ENCODE measurements at places on chromosomes 3 and 15. TPM values are rescaled to one million over a fixed set of nuclear protein-coding genes. Genes with fewer than 3 reads are reported as not detected.

PLAAT1 gene
- 4.5 TPM for total RNA-seq

WDR93 gene
- not detected for total RNA-seq

PARP16 gene
- total RNA-seq: 5.2 TPM

DNA sequence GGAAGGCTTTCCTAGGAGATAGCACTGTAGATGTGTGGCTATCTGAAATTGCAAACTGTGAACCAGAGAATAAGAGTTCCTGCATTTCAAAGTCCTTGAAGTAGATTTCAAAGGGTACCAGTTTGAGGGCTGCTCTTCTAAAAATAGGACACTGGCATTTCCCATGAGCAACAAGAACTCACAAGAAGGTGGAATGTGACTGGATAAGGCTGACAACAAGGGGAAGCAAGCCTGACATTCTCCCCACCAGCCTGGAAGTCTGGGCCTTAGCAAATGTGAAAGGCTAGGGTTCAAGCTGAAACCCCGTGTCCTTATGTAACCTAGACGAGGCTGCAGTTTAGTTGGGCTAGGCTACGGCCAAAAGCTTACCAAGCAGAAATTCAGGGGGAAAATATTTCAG, 18.7 kb upstream of the TJP1 start:
- H3K27ac ChIP-seq: peak overlapping the region; percentile 62
- DNase-seq: no peak
- no peak overlapping the region for H3K4me3 ChIP-seq

DNA sequence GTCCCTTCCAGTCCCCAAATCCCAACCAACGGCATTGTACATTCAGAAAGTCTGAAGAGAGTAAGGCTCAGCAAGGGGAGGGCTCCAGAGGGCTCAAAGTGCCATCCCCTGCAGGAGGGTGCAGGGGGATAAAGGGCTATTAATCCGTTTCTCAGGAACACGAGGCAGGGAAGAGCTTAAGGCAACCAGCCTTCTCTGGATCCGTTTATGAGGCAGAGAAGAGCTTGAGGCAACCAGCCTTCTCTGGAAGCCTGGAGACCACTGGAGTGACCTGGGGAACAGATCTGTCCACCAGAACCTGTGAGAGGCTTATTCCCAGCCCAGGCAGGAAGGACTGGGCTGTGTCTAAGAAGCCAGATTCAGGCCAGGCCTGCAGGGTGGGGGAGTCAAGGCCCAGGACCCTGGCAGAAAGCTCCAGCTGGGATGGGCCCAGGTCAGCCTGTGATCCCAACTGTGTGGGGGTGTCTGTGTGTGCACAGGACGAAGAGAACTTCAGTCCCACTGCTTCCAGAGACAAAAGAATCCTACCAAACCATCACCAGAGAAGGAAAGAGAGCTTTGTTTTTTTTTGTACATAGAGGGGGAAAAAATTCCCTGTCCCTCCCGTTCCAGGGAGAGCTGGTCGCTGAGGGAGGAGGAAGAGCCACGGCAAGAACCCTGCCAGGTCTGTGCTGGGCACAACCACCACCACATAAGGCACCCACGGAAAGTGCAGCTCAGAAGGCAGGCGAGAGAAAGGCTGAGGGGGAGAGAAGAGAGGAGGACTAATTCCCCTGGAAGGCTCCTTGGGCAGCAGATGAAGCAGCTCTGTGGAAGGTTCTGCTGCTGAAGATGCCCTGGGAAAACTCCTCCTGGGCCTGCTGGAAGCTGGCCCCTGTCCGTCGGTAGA, 1.6 kb upstream of the ULK3 start:
- H3K36me3 ChIP-seq: no peaks in the 10 kb centered on the region
- no peak overlapping the region for H3K27ac ChIP-seq
- no peaks in the 10 kb centered on the region for H3K27me3 ChIP-seq
- H3K4me3 ChIP-seq: no peak overlapping the region
- H3K4me1 ChIP-seq: peaks cover 34% of the 10 kb centered on the region
- DNase-seq: no peak

GRCh38 chr3:24594161-24594560, 99.5 kb upstream of the THRB start:
- DNase-seq: no peak
- no peaks in the 10 kb centered on the region for H3K36me3 ChIP-seq
- no peak overlapping the region for H3K27ac ChIP-seq
- no peaks in the 10 kb centered on the region for H3K27me3 ChIP-seq

GRCh38 chr3:184568924-184569829, 7.6 kb downstream of the EPHB3 start:
- peaks cover 4% of the 10 kb centered on the region for H3K4me1 ChIP-seq
- H3K27me3 ChIP-seq: peaks cover 29% of the 10 kb centered on the region
- H3K36me3 ChIP-seq: no peaks in the 10 kb centered on the region

GRCh38 chr3:130857336-130858026, 36.4 kb upstream of the ATP2C1 start:
- H3K4me1 ChIP-seq: no peaks in the 10 kb centered on the region
- H3K4me3 ChIP-seq: no peak overlapping the region
- DNase-seq: no peak
- H3K27ac ChIP-seq: no peak overlapping the region

WDR53 gene
- total RNA-seq: 8.2 TPM

DNA sequence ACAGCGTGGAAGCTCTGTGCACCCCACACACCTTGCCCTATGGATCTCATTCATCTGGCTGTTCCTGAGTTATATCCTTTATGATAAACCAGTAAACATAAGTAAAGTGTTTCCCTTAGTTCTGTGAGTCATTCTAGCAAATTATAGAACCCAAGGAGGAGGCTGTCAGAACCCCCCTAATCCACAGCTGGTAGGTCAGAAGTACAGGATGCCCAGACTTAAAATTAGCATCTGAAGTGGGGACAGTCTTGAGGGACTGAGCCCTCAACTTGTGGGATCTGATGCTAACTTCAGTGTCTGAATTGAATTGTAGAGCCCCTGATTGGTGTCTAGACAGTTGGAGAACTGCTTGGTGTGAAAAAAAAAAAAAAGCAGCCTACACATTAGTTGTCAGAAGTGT, 75.1 kb downstream of the B3GNT5 start:
- no peak overlapping the region for H3K27ac ChIP-seq
- H3K27me3 ChIP-seq: no peaks in the 10 kb centered on the region
- no peak overlapping the region for H3K4me3 ChIP-seq
- no peaks in the 10 kb centered on the region for H3K36me3 ChIP-seq
- DNase-seq: no peak

DNA sequence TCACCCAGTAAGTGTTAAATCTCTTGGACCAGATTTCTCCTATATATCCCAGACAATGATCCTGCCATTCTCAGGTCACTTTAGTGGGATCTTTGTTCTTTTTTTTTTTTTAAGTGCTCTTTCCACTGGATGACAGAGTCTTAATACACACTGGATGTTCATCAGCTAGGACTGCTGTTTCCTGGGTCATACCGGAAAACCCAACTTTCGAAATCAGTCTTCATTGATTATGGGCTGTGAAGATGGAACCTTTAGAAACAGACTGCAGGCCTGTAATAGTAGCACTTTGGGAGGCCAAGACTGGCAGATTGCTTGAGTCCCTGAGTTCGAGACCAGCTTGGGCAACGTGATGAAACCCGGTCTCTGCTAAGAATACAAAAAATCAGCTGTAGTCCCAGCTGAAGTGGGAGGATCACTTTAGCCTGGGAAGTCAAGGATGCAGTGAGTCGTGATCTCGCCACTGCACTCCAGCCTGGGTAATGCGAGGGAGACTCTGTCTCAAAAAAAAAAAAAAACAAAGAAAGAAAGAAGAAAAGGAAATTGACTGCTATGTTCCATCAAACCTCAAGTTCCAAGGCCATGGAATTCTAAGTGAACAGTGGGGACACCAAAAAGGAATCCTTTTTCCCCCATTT, 2.3 kb downstream of the EOGT start:
- H3K27me3 ChIP-seq: no peaks in the 10 kb centered on the region
- peaks cover 28% of the 10 kb centered on the region for H3K4me1 ChIP-seq
- H3K36me3 ChIP-seq: peaks cover 49% of the 10 kb centered on the region
- DNase-seq: no peak
- H3K27ac ChIP-seq: peak overlapping the region; percentile 95

PPP1R14D gene
- not detected for total RNA-seq

DNA sequence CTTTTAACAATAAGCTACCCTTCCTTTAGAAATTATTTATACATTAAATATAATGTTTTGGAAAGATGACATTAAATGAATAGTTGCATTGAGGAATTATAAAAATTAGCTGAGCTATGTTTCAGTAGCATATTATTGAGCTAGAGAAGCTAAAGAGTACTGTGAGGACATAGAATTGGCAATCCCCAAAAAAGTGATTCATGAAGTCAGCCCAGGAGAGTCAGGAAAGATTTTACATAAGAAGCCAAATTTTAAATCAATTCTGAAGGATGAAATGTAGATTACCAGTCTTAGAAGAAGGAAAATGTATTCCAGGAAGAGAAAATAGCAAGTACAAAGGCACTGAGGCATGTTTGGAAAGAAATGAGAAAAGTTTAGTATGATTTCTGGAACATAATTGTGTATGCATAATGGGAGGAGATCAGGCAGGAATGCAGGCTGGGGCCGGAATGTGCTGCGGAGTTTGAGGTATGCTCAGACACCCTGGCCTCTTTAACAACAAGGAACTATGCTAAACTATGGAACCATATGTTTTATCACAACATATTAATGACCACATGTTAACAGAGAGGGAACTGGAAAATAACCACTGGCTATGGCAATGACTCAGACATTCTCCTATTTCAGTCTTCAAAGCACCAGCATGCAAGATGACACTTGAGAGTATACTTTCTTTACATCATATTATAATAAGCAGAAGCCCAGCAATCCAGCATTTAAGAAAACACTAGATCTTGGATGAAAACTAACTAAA, 103.3 kb upstream of the COL8A1 start:
- H3K36me3 ChIP-seq: no peaks in the 10 kb centered on the region
- no peak overlapping the region for H3K27ac ChIP-seq
- DNase-seq: no peak
- H3K4me1 ChIP-seq: no peaks in the 10 kb centered on the region

GRCh38 chr3:107644631-107645030, 121.9 kb downstream of the BBX start:
- no peaks in the 10 kb centered on the region for H3K27me3 ChIP-seq
- no peak overlapping the region for H3K4me3 ChIP-seq

GRK7 gene
- not detected for total RNA-seq

- no peak overlapping the region for H3K27ac ChIP-seq
- no peaks in the 10 kb centered on the region for H3K4me1 ChIP-seq
- H3K36me3 ChIP-seq: no peaks in the 10 kb centered on the region
- DNase-seq: no peak
Measured at GRCh38 chr3:8020047-8020841, 481.4 kb upstream of the LMCD1 start.

- DNase-seq: no peak
- no peaks in the 10 kb centered on the region for H3K27me3 ChIP-seq
- H3K4me1 ChIP-seq: peaks cover 5% of the 10 kb centered on the region
- no peak overlapping the region for H3K27ac ChIP-seq
Measured at GRCh38 chr15:71110405-71111180, 4.7 kb upstream of the THSD4 start.

DNA sequence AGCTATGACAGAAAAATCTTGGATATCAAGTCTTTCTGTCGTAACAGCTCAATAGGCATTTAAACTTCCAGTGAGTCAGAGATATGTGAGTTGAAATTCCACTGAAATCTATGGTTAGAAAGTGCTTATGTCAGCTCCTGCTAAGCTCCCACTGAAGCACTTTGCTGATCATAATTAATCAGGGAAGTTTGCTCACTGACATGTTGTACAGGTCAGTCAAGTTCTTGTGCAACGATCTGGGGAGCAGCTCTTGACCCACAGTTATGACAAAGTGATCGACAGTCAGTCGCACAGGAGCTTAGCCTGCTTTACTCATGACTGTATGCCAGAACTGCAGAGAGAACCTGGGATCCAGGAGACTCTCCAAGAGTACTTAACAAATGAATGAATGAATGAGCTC, 453.5 kb downstream of the SOX2 start:
- DNase-seq: no peak
- H3K4me1 ChIP-seq: no peaks in the 10 kb centered on the region
- no peaks in the 10 kb centered on the region for H3K27me3 ChIP-seq
- H3K4me3 ChIP-seq: no peak overlapping the region

ATP8B4 gene
- 2.6 TPM for total RNA-seq

DNA sequence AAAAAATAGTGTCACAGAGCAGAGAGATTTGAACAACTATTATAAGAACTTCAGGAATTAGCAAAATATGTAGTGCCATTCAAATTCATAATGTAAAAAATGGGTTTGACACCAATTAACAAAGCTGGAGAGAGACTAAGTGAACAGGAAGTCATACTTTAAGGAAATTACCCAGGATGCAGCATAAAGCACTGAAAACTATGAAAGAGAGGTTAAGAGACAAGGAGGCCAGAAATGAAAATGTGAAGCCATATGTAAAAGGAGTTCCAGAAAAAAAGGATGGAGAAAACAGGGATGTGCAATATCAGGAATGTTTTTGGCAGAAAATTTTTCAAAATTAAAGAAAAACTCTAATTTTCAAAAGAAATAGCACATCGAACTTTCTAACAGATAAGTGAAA, 57.6 kb downstream of the SLCO2A1 start:
- no peaks in the 10 kb centered on the region for H3K36me3 ChIP-seq
- DNase-seq: no peak
- H3K27me3 ChIP-seq: no peaks in the 10 kb centered on the region
- no peak overlapping the region for H3K27ac ChIP-seq
- peaks cover 17% of the 10 kb centered on the region for H3K4me1 ChIP-seq

MFGE8 gene
- total RNA-seq: 513 TPM

- H3K36me3 ChIP-seq: no peaks in the 10 kb centered on the region
- no peaks in the 10 kb centered on the region for H3K4me1 ChIP-seq
- DNase-seq: peak; percentile 27
- H3K4me3 ChIP-seq: no peak overlapping the region
- no peaks in the 10 kb centered on the region for H3K27me3 ChIP-seq
Measured at GRCh38 chr3:10945683-10946287, 46.8 kb upstream of the SLC6A1 start.

CILP gene
- total RNA-seq: 10.8 TPM

TMEM89 gene
- not detected for total RNA-seq

ARIH1 gene
- 148 TPM for total RNA-seq

DNA sequence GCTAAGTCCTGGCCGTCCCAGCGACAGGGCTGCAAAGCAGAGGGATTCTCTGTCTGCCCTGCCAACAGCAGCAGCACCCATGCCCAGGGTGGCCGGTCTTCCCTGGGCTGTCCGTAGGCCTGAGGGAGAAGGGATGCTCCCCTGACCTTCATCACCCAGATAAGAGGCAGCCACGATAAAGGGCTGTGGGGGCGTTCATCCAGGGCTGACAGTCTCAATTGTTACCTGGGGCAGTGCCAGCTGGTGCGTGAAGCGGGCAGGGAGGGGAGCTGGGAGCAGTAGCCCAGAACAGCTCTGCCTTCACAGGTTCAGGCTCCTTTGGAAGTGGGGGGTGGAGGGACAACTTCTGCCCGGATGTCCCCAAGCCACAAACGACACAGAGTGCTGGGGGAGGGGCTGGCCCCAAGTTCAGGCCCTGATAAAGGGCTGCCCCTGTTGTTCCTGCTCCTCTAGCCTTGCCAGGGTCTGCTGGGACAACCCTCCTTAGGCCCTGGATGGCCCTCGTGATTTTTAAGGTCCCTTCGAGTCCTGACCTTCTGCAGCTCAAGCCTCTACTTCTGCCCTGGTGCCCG, 94.7 kb downstream of the RAB11A start:
- no peak overlapping the region for H3K27ac ChIP-seq
- H3K36me3 ChIP-seq: no peaks in the 10 kb centered on the region
- no peak for DNase-seq
- no peaks in the 10 kb centered on the region for H3K27me3 ChIP-seq
